ENCODE measurements at places on chromosomes 5 and 9.

DNA sequence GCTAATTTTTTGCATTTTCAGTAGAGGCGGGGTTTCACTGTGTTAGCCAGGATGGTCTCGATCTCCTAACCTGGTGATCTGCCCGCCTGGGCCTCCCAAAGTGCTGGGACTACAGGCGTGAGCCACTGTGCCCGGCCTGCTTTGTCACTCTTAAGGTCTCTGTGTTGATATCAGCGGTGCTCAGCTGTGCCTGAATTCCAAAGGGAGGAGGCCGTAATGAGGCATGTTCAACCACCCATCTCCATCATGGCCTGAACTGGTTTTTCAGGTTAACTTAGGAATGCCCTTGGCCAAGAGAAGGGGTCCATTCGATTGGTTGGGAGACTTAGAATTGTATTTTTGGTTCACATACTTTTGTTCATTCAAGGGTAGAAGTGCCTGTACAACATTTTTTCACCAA is 22.0 kb downstream of the HSD17B3 start:
- DNase-seq, result no peak

DNA sequence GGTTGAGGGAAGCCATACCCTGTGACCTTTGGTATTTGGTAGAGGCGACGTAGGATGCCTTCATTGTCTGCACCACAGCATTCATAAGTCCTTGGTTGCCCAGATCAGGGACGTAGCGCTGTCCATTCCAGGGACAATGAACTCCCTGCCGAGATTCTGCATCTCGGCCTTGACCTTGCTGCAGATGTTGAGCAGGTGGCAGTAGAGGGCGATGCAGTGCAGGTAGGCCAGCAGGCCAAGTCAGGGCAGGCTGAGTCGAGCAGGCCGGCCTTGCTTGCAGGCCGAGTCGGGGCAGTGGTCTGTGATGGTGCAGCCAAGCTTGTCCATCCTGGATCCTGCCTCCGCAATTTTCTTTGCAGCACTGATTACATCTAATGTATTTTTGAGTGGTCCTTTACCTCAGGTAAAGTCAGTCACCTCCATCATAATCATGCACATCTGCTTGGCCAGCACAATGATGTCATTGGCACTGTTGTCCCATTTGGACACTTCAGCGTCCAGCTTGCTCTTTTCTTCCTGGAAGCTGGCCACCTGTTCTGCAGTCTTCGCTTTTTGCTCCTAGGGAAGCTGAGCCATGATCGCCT is 93.4 kb upstream of the CCDC112 start:
- no peak for DNase-seq

GRCh38 chr5:149357370-149358293 is at the start of gene PCYOX1L:
Gene PCYOX1L (plus strand): TSS chr5:149358046. CDS start chr5:149358069, 23 bp downstream.
- DNase-seq, result peak; percentile 66

DNA sequence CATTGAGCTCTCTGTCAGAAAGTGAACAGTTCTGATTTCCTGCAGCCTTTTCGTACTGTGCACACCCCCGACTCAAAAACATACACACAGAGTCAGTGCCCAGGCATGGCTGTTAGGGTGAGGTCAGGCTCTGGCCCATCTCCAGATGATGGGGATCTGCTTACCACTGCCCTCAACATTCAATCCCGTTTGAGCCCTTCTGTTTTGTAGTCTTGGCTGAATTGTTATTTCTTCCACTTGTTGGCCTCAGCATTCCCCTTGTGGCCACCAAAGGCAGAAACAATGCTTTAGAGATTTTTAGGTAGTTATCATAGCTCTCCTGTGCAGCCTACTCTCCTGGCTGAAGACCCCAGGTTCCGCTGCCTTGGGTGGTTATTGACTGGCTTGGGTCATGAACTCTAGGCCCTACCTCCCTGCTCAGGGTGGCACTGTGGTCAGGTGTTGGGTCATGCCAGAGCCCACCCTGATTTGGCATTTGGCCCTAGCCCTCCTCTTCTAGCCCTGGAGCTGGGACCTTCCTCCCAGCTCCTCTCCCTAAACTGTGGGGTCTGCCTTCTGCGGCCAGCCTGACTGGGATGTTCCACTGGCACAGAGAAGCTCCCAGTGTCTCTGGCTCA is 7.8 kb upstream of the MYOZ3 start:
- DNase-seq, result no peak

DNA sequence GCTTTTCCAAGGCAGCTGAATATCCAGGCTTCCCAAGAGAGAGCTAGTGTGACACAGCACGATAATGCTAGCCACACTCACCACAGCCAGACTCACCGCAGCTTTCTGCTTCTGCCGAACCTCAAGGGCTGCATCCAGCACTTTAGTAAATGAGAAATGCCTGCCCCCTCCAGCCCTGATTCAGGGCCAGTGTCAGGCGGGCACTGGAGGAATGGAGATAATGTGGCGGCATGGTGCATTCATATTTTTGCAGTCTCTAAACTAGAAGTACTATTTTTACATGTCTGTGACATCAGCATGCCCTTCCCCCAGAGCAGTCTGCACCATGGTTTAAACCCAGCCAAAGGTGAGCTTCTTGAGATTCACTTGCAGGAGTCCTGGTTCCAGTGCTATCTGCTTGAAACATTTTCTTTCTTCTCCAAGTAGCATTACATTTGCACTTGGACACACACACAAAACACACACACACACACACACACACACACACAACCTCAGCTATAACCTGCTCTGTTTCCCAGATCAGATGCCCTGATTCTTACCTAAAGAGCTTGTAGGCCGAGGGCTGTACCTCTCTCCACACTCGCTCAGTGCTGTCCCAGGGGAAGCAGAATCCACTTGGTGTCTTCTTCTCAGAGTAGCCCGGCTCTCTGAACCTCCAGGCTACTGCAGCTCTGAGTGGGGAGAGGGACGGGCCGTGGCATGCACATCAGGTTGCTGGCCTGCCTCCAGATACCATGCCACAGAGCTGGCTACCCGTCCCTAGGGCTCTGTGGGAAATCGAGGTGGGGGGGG is at the start of gene FGF1:
Gene FGF1, minus strand, starts transcription at position 673 of the 792 bp plus-strand sequence. CDS start 71,963 bp downstream, outside the sequence.
- no peak for DNase-seq

GRCh38 chr5:35247648-35248034 is 17.4 kb upstream of the PRLR start:
- DNase-seq, result no peak

DNA sequence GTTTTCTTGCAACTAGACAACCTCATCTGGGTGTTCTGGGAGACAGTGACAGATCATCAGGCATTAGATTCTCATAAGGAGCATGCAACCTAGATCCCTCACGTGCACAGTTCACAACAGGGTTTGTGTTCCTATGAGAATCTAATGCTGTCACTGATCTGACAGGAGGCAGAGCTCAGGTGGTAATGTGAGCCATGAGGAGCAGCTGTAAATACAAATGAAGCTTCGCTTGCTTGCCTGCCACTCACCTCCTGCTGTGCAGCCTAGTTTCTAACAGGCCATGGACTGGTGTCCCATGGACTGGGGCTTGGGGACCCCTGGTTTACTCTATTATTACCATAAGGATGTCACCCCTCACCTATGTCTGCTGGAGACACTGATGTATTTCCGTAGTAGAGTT is 166.8 kb downstream of the PSAT1 start:
- no peak for DNase-seq

DNA sequence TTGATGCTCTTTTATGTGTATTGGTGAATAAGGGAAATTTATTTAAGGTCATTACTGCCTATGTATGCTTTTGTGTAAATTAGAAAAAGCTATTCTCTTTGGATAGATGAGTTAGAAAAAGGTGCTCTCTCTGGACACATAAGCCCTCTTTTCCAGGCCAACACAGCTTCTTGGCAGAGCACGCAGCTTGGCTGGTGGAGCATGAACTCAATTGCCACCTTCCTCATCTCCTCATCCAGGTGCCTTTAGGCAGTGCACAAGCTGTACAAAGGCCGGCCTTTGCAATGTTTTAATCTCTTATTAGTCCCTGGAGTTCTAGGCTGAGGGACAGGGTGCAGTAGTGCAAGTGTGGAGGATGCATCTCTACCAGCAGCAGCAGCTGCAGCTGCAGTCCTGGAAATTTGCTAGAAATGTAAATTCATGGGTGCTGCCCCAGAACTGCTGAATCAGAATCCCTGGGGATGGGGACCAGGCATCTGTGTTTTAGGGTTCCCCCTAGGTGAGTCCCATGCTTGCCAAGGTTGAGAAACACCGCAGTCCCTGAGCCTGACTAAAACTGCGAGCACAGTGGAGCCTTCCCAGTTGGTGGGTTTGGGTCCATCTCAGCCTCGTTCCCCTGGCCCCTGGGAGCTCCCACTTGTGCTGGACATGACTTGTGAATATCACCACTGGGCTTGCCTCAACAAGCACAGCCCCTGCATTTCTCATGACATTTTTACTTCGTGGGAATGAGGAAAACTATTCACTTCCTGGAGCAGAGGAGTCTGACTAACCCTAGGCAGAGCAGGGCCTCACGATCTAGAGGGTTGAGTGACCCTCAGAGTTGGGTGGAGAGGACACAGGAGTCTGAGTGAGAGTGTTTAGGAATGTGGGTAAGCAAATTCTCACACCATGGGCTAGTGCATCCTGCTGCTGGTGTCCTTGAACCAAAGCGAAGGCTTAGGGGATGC is 272.3 kb downstream of the ZSWIM6 start:
- DNase-seq, result no peak

DNA sequence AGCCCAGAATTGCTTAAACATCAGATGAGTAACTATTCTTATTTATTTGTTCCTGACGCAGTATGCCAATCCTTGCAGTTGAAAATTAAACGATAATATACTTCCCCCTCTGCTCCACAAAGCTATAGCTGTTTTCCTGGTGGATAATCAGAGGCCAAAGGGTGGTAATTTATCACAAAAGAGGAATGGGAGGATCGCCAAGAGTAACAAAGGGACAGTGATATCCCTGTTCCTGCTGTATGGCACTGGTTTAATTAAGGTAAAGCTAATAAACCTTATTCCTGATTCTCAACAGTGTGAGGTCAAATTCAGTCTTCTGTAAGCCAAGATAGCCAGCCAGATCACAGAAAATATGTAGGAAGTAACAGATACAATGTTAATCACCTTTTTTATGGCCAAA is 33.4 kb upstream of the PTGER4 start:
- no peak for DNase-seq

GRCh38 chr5:173626505-173626820 is 10.0 kb upstream of the BOD1 start:
- DNase-seq, result no peak

DNA sequence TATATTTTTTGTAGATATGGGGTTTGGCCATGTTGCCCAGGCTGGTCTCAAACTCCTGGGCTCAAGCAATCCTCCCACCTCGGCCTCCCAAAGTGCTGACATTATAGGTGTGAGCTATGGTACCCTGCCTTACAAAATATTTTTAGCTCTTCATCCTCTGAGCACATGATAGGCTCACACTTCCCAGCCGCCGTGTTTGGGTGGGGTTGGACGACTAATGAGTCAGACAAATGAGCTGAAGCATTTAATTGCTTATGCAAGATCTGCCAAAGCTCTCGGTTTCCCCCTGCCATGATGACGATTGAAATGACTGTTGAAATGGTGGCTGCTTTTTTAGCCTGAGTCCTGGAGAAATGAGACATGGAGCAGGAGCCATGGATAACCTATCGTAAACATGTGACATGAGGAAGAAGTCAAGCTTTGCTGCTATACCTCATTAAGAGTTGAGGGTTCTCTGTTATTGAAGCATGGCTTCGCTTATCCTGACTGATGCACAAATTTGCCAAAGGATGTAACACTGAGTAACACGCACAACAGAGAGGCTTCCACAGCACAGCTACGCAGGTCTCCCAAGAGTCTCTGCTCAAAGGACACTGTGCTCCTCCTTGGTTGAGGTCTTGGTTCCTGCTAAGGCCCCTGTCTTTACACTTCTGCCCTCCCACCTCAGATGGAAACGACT is 48.2 kb upstream of the GFPT2 start:
- no peak for DNase-seq

DNA sequence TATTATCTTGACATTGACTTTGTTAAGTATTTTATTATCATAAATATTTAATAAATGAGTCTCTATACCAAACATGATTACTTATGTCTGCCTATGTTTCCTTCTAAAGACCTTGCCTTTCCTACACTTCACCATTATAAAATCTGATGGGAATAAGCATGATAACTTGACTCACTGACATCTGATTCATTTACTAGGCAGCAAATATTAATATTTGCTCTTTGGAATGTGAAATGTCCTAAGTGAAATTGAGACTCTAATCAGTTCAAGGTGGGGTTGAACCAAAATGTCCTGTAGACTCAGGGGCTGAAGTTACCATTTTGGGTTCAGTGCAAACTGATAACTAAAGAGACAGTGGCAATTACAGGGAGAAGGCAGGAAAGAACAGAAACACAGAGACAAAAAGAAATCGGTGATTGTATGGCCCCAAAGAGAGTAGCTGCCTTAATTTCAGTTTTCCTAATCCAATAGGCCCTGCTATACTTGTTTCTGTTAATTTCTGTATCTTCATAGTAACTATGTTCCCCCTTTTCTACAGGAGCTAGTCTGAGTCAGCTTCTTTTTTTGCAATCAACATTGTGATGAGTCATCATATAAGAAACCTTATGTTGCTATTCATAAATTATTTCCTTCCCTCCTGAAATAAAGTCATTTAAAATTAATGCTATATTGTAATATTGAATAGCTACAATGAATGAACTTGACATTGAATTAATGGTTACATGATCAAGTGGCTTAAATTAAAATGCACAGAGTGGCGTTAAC is 296.8 kb downstream of the PDE4D start:
- no peak for DNase-seq

DNA sequence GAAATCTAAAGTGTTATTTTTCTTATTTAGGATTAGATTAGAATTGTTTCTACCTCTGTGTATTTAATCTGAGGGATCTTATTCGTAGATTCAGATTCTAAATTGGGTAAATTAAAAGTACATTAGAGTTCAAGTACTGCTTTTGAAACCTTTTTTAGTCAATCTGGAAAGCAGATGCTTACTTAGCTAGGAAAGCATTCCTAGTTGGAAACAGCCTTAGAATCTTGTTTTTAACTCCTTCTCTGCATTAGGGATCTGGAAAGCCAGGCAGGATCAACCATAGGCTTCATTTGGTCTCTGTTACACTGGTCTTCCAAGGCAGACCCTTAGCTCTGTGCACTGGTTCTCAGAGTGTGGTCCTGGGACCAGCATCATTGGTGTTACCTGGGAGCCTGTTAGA is 247.4 kb downstream of the NR3C1 start:
- no peak for DNase-seq

GRCh38 chr5:82406205-82406773 is 128.1 kb upstream of the RPS23 start:
- DNase-seq, result no peak

- DNase-seq, result no peak
Measured at GRCh38 chr5:93956006-93956405, 214.6 kb upstream of the POU5F2 start.

GRCh38 chr9:107615321-107615720 is 125.8 kb upstream of the KLF4 start:
- no peak for DNase-seq

- DNase-seq, result no peak
Measured at GRCh38 chr5:178391480-178391879, 158.9 kb upstream of the PHYKPL start.

DNA sequence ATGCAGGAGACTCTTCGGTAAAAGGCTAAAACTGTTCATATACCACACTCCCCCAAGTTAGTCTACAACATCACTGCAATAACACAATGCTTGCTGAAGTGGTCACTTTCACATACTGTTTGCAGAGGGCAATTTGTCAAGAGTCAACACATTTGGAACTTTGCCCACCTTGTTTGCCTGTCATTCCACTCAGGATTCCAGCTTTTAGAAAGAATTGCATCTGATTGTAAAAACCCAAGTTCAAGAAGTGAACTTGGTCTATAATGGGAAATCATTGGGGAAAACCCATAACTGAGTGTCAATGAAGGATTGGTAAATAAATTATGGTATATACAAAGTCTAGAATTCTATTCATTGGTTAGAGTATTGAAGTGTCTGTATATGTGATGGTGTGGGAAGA is 120.5 kb downstream of the GADD45G start:
- DNase-seq, result no peak

Measured in esophagus squamous epithelium (tissue), 5 donors.